ENCODE measurements at places on chromosomes 6 and 20.

GRCh38 chr20:46507760-46508407 lies 5.5 kb downstream of the ZNF334 start:
- DNase-seq = no peak

GRCh38 chr20:37759052-37759553 lies 65.3 kb downstream of the CTNNBL1 start:
- no peak for DNase-seq

DNA sequence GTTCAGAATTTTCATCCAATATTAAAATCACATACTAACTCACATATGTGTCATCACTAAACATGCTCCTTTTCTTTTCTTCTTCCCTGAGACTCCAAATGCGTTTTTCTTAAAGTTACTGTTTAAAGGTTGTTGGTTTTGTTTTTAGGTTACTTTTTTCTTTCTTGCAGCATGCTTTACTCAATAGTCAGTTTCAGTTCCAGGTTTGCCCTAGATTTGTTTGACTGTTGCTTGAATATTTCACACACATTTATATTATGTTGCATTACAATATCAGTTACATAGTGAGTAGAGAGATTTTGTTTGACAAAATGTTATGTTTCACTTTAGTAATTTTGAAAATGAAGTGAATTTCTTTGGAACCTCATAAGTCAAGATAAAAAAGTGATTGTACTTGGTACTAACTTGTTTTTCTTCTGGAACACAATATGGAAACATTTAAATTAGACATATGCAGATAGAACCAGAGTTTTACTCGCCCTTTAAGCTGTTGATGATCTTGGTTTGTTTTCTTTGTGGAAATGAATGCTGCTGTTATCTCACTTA lies 27.3 kb downstream of the FNDC1 start:
- DNase-seq = no peak

GRCh38 chr6:90494067-90494780 lies 92.6 kb downstream of the MAP3K7 start:
- DNase-seq = no peak

- no peak for DNase-seq
Measured at GRCh38 chr20:40262219-40262618, 426.8 kb downstream of the MAFB start.

- no peak for DNase-seq
Measured at GRCh38 chr20:5215672-5216304, 89.0 kb downstream of the CDS2 start.

- no peak for DNase-seq
Measured at GRCh38 chr6:73182021-73182607, 43.2 kb downstream of the KHDC1L start.

DNA sequence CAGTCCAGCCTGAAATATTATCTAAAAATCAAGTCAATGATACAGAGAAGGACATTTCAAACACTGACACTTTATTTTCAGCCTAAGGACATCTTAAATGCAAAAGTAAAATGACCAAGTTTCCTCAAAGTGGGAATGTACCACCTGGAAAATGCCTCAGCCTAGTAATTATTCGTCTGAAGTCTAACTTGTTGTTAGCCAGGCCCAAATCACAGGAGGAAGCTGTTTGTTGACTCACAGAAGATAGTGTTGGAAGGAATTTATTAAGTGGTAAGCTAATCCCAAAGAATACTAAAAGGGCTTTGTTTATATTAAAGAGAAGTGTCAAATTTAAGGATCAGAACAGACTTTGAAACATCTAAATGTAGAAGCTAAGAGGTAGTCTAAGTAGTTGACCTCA lies 2.5 kb downstream of the PDE7B start:
- DNase-seq = no peak

GRCh38 chr6:79436241-79436640 lies 101.0 kb downstream of the LCA5 start:
- no peak for DNase-seq

DNA sequence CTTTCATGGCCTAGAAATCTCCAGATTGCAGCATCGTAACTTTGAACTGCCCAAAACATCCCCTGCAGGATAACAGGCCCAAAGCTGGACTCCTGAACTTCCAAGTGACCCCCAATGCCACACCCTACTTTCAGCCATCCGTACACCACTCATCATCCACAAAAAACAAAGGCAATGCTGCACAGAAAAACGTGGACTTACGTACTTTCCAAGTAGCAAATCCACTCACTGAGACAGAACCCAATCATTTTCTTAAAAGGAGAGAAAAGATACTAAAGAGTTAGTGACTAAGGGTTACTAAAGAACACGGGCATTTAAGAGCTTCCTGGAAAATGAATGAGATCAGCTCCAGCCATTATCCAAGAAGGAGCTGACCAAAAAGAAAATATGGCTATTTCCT lies 211.0 kb downstream of the WDR27 start:
- DNase-seq = no peak

GRCh38 chr6:145017516-145017915 lies 717.8 kb downstream of the EPM2A start:
- no peak for DNase-seq

All from activated CD4-positive, alpha-beta T cell treated with anti-CD3 and anti-CD28 coated beads, Interleukin-2, amount 10 ng/mL, durations not matched to agents 7 days and 5 days (primary cell).